Fibroblast of skin of right quadriceps (primary cell): ENCODE measurements at places on chromosomes 16 and 17.

GRCh38 chr17:46273541-46274236 lies 21.2 kb upstream of the LRRC37A start:
- DNase-seq = no peak

DNA sequence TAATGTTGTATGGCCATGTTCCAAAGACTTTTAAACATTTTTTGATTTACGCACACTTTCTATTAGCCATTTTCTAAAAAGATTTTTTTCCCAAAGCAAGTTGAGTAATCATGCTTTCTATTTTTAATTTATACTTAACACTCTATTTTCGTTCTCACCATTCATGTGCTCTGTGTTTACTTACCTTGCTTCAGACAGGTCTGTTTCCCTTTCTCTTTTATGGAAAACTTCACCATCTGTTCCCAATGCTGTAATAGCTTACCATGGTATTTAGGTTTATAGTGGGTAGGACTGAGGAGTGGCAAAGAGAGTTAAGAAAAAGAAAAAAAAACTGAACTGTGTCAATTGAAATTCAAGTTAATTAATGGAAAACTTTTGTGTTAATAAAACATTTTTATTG lies 37.5 kb upstream of the KCNJ16 start:
- no peak for DNase-seq

GRCh38 chr16:8109510-8110369 lies 480.6 kb downstream of the TMEM114 start:
- DNase-seq = no peak

DNA sequence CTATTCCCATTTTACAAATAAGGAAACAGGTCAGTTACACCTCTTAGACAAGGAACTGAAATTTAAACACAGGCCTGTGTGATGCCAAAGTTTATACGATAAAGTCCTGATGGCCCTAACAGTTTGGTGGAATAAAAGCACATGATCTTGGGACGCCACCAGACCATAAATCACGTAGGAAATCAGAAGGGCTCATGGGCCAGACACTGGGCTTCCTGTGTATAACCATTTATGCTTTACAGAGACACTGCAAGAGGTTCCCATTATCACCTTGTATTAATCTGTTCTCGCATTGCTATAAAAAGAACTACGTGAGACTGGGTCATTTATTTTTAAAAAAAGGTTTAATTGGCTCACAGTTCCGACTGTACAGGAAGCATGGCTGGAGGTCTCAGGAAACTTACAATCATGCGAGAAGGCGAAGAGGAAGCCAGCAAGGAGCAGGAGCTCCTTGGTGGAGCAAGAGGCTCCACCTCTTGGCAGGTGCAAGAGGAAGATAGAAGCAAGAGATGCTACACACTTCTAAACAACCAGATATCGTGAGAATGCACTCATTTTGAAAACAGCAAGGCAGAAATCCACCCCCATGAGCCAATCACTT lies 124.0 kb upstream of the MON1B start:
- no peak for DNase-seq

DNA sequence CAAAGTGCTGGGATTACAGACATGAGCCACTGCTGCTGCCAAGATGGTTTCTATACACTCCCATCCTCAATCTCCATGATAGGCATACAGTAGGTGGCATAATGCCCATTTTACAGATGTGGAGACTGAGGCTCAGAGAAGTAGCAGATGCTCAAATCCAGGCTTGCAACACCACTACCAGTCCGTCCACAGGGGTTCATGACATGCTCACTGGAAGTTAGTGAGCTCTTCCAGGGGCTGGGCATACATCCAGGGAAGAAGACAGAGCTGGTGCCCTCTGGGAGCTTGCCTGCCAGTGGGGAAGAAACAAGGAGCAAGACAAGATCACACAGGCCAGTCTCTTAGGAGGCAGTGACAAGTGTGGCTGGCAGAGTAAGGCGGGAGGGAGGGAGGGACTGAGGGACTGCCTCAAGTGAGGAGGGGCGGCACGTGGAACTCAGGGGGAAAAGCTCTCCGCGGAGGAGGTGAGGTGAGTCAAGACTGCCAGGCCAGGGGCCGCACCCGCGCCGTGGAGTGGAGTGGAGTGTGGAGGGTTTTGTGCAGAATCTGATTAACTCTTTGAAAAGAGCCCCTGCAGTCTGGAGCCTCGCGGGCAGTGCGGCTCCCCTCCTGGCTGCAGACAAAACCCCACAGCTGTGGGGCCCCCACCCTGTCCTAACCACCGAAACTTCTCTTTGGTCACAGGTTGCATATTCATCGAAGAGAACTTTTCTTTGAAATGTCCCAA lies 27.9 kb downstream of the SREBF1 start:
- DNase-seq = no peak

DNA sequence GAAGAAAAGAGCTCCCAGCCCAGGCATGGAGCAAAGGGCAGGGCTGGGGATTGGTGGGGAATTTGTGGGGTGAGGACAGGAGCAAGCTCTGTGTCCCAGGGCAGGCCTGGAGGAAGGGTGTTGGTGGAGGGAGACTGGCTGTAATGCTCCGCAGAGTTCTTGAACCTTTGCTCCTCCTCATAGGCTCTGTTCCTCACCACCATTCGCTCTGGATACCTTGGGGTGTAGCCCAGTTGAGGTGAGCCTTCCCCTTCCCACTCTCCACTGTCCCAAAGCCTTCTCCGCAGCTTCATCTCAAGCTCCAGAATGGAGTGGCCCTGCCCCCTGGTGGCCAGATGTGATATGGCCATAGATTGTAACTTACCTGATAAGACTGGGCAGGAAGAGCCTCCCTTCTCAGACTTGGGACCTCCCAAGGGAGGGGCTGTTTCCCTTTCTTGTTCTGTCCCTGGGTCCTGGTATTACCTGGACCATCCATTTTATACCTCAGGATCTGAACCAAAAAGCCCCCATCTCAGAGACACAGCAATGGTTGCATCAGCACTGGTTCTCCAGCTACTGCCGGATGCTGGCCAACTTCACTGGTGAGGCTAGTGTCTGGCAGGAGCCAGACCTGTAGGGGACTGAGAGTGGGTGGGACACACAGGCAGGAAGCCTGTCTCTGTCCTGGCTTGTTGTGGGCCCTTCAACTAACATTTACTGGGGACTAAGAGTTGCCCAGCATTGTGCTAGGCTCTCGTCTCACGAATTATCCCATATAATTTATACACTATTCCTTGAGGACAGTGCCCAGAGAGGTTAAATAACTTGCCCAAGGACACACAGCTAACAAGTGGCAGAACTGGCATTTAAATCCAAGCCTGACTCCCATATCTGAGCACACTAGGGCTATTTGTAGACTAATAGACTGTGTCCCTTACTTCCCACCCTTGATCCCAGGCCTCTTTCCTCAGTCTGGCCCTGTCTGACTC lies 19.1 kb upstream of the STAC2 start:
- DNase-seq = peak; percentile 74

- DNase-seq = no peak
Observed at GRCh38 chr17:64533784-64534183, 27.0 kb downstream of the CEP95 start.

GRCh38 chr17:42642336-42642735 lies 16.7 kb upstream of the TUBG2 start:
- no peak for DNase-seq
